NCI-H524 (cell line): ENCODE measurements at places on chromosomes 3 and 15.

DNA sequence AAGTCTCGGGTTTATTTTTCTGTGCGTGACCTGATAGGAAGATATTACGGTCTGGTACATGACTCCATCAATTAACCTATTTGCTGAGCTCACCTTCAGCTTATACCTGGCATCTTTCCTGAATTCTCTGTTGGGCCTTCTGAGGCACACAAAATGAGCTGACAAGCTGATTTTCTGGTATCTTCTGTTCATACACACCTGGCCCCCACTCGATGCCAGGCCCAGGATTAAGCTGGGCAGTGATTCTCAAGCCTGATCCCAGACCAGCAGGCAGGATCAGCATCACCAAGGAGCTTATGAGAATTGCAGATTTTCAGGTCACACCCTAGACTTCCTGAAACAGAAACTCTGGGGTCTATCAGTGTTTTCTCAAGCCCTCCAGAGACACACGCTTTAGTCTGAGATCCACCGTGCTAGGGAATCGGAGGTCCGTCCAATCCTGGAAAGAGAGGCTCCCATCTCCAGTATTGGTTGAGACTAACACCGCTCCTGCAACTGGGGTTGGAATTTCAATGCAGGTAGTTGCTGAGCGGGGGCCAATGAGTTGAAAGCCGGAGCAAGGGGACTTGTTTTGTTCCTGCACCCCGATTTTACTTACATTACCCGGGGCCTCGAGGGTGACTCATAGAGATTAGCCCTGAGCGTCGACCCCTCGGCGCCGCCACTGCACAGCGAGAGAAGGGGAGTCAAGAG lies 636 bp upstream of the EIF1B start:
- peak; percentile 29 for DNase-seq

DNA sequence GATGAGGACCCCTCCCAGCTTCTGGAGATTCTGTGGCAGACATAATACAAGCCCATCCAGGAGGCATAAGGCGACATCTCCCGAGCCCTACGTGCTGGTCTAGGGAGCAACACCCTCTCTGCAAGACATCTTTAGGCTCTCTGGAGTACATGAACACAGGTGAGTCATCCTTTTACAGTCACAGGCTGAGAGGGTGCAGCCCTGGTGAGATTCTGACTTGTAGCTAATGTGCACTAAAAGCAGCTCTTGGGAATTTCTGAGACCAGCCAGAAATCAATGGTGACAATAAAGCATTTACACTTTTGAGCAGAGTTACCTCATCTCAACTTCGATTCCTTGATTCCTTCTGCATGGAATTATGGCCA lies 131.1 kb downstream of the XXYLT1 start:
- DNase-seq = no peak

GRCh38 chr3:159128628-159129027 lies 326.8 kb downstream of the MFSD1 start:
- DNase-seq = no peak

DNA sequence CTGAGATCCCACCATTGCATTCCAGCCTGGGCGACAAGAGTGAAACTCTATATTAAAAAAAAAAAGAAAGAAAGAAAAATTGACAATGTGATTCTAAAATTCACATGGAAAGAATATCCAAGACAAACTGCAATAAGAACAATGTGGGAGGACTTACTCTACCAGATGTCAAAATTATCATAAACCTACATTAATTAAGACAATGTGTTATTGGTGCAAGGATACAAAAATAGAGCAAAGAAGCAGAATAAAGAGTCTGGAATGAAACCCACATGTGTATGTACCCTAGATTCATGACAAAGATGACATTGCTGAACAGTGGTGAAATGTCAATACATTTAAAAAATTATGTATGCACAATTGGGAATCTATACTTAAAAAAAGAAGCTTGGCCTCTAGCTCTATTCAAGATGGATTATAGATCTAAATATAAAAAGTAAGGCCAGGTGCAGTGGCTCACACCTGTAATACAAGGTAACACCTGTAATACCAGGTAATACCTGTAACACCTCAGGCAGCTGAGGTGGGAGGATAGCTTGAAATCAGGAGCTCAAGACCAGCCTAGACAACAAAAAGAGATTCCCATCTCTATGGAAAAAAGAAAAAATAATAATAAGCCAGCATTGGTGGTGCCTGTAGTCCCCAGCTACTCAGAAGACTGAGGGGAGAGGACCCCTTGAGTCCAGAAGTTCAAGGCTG lies 45.7 kb downstream of the ZBTB11 start:
- no peak for DNase-seq

- DNase-seq = no peak
Observed at GRCh38 chr15:62517541-62517940, 352.5 kb upstream of the C2CD4B start.

DNA sequence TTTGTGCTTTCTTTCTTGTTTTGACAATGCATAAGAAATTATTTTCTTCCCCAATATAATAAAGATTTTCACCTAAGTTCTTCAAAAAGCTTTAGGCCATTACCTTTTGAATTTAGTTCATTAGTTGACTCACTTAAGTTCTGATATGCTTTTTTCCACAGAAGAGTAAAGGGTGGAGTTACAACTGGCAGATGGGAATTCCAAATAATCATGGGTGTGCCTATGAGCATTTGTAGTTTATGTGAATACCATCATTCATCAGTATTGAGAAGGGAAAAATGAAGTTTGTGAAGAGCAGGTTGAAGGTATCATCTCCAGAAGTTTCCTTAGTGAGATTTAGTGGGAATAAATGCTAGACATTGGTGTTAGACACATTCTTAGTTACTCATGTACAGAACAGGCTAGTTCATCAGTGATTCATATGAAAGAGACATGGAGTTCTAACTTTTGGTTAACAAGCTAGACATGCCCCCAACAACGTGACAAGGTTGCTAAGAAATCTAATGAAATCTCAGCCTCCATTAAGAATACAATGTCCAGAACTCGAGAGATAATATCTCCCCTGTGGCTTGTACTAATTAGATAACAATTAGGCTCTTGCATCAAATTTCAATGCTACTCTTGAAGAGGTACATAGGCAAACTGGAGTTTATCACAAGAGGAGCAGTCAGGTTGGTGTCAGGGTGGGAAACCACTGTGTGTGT lies 16.9 kb upstream of the ALCAM start:
- DNase-seq = no peak

- DNase-seq = no peak
Observed at GRCh38 chr15:73905225-73905827, 20.9 kb upstream of the LOXL1 start.

- DNase-seq = peak; percentile 69
Observed at GRCh38 chr3:198079771-198080520, 119.9 kb downstream of the LMLN start.

GRCh38 chr3:6825524-6825923 lies 35.4 kb upstream of the GRM7 start:
- DNase-seq = peak; percentile 6

DNA sequence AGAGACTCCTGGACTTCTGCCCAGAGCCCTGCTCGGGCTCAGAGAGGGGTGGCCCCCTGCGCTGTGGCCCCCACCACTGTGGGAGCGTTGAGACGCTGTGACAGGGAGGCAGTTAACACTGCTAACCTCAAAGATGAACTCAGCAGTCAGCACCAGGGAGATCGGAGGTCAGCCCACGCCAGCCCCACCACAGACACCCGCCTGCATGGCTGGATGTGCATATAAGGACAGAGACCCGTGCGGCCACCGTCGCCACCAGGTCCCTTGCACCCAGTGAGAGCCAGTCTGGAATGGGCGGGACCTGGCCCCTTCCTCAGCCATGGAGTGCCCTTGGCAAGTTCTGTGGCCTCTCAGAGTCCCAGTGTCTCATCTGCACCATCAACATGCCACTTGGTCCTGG lies 48.5 kb upstream of the FURIN start:
- peak; percentile 16 for DNase-seq

DNA sequence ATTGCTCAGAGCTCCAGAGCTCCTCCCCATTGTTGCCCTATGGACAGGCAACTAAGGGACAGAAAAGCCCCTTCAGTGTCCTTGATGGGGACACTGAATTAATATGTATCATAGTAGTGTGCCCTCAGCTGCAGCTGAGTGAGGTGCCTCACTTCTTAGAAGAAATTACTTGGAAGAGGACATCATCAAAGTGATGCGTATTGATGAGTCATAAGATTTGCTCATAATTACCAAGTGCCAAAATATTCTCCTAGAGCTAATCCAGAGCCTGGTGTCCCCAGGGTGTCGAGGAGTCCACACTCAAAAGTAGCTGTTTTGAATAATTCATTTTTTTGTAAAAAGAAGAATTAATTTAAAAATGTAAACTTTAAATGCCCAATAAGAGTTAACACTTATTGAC lies 200.7 kb upstream of the SEMA6D start:
- DNase-seq = no peak

DNA sequence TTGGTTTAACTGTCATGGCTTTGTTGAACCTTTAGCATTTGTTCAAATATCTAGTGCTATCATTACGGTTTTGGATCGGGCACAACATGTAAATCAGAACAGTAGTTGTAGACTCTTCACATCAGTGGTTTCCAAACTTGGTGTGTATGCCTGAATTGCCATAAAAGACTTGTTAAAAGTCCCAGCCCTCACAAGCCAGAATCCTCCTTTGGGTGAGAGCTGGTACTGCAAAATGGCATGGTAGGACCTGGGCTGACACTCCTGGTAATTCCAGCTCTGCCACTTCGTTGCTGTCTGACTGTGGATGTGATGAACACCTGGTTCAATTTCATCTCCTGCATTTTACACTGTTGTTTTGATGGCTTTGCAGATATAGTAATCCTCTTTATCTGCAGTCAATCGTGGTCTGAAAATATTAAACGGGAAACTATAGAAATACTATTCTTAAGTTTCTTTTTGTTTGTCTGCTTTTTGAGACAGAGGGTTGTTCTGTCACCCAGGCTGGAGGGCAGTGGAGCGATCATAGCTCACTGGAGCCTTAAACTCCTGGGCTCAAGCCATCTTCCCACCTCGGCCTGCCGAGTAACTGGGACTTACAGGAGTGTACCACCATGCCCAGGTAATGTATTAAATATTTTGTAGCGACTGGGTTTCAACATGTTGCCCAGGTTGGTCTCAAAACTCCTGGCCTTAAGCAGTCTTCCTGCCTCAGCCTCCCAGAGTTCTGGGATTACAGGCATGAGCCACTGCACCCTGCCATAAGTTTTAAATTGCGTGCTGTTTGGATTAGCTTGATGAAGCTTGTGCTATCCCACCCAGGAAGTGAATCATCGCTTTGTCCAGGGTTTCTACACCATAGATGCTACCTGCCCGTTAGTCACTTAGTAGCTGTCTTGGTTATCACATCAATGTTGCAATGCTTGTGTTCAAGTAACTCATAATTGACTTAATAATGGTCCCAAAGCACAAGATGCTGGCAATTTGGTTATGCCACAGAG lies 61.6 kb downstream of the RAB7A start:
- peak; percentile 37 for DNase-seq

DNA sequence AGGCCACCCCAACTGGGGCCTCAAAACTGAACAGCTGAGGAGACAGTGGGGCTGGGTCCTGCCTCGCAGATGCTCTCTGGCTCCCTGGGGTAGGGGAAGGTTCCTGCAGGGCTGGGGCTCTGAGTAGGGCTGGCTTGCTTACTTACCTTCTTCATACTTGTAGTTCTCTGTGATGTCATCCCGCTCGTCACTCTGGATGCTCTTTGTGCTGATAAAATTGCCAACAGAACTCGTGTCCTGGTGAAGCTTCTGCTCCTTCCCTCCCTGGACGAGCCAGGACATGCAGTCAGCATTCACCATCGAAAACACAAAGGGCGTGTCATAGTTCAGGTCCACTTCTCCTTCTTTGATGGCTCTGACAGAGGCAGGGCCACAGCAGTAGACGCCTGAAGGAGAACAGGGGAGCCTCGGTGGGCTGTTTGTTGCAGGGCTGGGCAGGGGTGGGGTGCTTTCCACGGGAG lies 17.9 kb upstream of the EPB42 start:
- DNase-seq = no peak

- DNase-seq = no peak
Observed at GRCh38 chr15:50531766-50532165, 14.7 kb downstream of the USP50 start.

- DNase-seq = no peak
Observed at GRCh38 chr3:134797741-134798451, 2.8 kb downstream of the EPHB1 start.

DNA sequence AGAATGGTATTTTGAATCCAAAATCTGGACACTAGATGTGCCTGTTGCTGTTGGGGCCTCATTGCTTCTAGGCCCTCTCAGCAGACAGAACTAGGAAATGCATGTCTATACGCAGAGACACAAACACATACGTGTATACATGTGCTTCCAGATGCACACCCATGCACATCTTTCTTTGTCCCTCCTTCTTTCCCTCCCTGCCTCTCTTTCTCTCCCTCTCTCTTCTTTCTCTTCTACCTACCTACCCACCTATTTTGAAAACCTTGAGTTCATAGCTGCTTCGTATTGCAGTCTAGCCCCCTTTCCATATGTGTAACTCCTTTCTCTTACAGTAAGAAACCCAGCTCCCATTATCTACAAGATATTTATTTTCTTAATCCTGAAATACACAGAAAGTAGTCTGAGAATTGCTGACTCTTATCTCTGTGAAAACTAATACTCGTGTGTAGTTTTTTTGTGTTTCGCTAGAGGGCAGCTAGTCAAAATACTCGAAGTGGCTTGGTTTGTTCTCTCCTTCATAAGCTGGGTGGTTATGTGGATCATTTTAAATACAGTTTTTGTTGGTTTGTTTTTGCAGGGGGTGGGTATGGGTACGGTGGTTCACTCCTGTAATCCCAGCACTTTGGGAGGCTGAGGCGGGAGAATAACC lies 18.5 kb downstream of the RPL32 start:
- no peak for DNase-seq

GRCh38 chr3:140995881-140996280 lies 54.2 kb downstream of the SLC25A36 start:
- no peak for DNase-seq

GRCh38 chr15:65088643-65089021 lies 12.1 kb downstream of the KBTBD13 start:
- no peak for DNase-seq

- DNase-seq = no peak
Observed at GRCh38 chr15:84992157-84992944, 10.7 kb downstream of the PDE8A start.

DNA sequence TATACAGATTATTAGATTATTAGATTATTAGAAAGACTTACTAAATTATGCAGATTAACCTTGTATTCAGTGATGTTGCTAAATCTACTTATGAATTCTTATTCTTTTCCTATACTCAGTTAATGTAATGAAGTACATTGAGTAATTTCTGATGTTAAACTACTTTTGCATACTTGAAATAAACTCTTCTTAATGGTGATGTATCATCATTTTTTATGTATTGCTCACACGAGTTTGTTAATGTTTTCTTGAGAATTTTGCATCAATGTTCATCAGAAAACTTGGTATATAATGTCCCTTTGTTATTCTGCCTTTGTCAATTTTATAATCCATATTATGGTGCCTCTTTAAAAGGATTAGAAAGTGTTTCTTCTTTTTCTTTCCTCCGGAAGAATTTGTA lies 163.2 kb upstream of the COL8A1 start:
- DNase-seq = no peak

GRCh38 chr15:69896606-69897005 lies 201.1 kb downstream of the TLE3 start:
- DNase-seq = no peak
